COR-L47 (cell line): ENCODE measurements at places on chromosomes 6 and 20.
A peak's percentile ranks its signal among the peaks of the same experiment; 100 is the strongest.

DNA sequence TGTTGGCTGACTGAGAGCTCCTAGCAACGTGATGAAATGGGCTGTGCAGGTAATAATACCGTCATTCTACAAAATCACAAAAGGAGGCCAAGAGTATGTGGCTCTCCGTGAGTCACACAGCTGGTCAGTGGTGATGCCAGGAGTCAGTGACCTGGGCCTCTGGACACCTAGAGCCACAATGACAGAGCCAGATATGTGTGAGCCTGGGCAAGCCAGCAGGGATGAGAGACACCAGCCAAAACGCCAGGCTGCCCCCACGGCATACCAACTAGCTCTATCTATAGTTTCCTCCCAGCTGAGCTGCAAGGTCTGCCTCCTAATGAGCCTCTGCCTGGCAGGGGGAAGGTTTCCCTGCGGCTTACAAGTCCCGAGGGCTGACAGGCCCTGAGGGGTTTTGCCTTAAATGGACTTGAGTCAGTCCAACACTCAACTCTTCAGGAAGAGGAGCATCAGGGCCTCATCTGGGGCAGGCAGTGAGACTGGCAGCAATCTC, 70.0 kb downstream of the CPNE5 start:
- DNase-seq, result no peak

DNA sequence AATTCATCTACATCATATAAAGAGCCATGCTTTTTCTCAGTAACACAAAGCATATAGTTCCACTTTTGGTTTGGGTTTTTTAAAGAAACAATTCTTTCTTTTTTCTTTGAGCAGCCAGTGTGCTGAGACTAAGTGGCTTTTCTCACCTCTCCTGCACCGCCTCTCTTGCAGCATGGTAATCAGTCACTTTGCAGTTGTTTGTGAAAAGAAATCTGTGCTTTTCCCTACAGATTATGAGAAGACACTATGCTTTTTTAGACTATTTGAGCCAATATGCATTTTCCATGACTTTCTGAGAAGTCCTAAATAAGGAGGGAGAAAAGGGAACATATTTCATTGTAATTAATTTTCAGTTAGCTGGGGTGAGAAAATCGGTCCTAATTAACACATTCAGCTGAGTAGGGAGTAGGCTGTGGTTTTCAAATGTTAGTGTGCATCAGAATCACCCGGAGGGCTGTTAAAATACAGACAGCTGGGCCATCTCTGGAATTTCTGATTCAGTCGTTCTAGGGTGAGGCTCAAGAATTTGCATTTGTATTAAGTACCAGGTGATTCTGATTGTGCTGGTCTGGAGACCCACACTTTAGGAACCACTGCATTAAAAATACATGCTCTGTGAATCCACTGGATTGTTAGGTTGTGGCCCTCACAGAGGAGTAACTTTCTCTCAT, 155.2 kb downstream of the TINAG start:
- no peak for DNase-seq

GRCh38 chr6:89952686-89953085, 58.4 kb downstream of the GJA10 start:
- peak; percentile 30 for DNase-seq

GRCh38 chr20:43751167-43752050, 24.6 kb upstream of the GTSF1L start:
- DNase-seq, result no peak

GRCh38 chr6:108968325-108969316, 120.4 kb downstream of the ARMC2 start:
- no peak for DNase-seq

DNA sequence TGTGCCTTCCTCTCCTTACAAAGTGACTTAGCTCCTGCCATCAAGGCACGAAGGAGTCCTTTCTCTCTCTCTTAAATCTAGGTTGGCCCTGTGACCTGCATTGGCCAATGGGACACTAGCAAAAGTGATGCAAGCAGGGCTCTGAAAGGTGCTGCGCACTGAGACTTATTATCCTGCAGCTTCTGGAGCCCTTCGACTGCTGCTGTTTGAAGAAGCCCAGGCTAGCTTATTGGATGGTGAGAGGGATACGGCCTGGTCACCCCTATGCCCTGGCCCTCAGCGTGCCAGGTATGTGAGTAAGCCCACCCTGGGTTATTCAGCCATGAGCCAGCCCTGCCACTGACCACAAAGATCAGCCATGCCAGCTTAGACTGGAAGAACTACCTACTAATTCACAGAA, 74.5 kb upstream of the GGTLC1 start:
- DNase-seq, result no peak

DNA sequence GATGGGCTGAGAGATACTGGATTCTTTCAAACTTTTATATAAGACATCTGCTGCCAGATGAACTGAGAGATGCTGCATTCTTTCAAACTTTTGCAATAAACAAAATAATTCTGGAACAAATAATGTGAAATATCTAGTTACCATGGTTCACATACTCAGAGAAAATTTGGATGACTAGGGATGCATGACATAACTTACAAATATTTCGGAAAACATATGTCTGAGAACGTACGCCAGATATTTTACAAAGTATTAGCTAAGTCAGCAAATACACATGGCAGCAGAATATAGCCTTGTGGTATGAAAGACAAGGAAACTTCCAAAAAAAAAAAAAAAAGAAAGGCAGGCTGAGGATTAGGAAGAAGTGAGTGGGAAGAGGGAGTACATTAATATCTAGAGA, 113.3 kb upstream of the TRAF3IP2 start:
- DNase-seq, result no peak

GRCh38 chr20:47212606-47213207, 143.8 kb downstream of the ZMYND8 start:
- DNase-seq, result no peak
